ENCODE measurements at places on chromosomes 7 and 10.

- DNase-seq: no peak
Measured at GRCh38 chr7:132828502-132828901, 252.2 kb upstream of the PLXNA4 start.

DNA sequence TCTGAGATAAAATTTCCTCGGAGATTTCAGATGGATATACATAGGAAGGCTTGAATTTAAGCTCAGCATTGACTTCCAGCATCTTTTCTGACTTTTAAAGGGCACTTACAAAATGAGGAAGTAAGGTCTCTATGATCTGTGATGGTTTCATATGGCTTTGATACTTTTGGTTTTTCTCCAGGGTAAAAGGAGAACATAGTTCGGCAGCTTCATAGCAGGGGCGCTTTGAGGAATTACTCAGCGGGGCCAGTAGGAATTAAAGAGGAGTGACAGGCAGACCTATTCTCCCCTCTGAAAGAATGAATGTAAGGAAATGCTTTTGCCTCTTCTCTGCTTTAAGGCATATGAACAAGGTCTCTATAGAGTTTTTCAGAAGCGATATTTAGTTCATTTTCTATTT, 80.0 kb upstream of the PCDH15 start:
- no peak for DNase-seq

DNA sequence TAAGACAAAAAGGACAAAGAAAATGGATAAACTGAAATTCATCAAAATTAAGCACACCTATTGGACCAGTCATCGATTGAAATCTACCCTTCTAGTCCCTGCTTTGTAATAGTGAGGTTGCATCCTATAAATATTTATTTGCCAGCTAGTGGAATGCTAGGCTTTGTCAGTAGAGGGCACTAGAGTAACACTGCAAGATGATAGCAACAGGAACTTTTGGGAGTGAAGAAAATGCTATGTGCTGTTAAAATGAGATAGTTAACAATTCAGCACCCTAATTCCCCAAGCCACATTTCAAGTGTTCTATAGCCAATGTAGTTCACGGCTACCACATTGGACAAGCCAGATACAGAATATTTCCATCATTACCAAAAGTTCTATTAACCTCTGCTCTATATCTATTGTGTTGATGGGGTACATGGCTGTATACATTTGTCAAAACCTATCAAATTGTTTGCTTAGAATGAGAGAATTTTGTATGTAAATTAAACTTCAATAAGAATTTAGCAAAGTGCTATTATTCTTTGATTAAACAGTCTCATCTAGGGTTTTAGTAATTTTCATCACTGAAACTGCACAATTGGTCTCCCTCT, 69.8 kb downstream of the LSMEM1 start:
- DNase-seq: no peak

DNA sequence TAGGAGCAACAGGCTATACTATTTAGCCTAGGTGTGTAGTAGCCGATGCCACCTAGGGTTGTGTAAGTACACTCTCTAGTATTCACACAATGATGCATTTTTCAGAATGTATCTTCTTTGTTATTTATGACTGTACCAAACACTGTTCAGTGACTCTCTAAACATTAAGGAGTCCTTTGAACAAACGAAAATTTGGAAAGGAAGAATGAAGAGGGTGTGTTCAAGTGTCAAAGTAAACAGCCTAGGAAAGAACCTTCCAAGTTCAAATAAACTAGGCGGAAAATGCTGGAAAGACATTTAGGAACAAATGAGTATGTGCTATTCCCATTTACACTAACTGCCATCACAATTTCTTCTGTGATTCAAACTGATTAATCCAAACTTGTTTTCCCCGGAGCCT, 142.4 kb downstream of the CHCHD3 start:
- no peak for DNase-seq

DNA sequence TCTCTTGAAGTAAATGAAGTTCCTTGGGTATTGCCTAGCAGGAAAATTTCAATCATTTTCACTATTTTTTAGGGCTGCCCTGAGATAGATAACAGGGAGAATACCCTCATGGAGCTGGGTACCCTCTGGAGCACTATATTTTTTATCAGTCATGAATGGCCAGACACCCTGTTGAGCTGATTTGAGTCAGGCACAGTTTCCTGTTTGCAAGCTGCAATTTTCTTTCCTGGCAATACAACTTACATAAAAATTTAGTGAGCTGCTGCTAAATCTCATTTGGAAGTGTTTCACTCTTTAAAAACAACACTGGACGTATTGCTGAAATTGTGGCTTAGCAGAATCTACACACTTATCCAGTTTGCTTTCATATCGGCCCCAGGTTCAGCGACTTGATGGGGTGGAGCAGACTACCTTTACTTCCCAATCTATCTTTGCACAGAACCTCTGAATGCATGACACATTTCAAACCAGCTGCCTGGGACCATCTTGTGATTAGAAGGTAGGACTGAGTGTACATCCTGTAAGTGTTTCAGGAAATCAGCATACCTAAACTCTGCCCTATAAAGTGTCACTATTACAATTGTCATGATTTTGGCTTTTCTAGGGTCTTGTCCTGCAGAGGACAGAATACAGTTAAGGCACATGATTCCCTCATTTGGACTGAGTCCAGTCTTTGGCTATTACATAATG, 125.7 kb upstream of the FAM3C start:
- no peak for DNase-seq
